ENCODE measurements at places on chromosomes 4 and X. TPM values are rescaled to one million over a fixed set of nuclear protein-coding genes. Genes with fewer than 3 reads are reported as not detected.
A peak's percentile ranks its signal among the peaks of the same experiment; 100 is the strongest.

DNA sequence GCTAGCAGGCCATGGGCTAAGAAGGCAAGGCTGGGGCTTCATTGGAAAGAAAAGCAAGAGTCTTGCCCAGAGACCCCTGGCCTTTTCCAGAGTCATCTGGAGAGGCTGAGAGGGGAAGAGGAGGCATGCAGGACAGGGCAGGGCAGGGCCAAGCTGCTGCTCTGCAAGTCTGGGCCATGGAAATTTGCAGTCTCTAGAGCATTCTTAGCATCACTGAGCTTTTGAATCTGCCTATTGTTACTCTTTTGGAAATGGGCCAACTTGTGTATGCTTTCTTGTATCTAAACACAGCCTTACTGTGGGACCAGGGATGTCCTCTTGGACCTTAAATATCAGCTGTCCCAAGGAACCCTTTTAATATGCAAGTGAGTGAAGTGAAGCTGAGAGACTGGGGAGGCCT, 560.5 kb downstream of the MID1IP1 start:
- H3K36me3 ChIP-seq, result no peaks in the 10 kb centered on the region
- H3K4me1 ChIP-seq, result no peaks in the 10 kb centered on the region
- no peak overlapping the region for H3K27ac ChIP-seq
- DNase-seq, result no peak
- peaks cover 6% of the 10 kb centered on the region for H3K27me3 ChIP-seq
- no peak overlapping the region for H3K4me3 ChIP-seq

- no peak overlapping the region for H3K27ac ChIP-seq
- peaks cover 15% of the 10 kb centered on the region for H3K4me1 ChIP-seq
- H3K36me3 ChIP-seq, result no peaks in the 10 kb centered on the region
- no peaks in the 10 kb centered on the region for H3K27me3 ChIP-seq
Measured at GRCh38 chr4:16202598-16202997, 23.7 kb downstream of the TAPT1 start.

MMAA gene
- total RNA-seq, result 9.1 TPM

HERC6 gene
- 1.0 TPM for total RNA-seq

DNA sequence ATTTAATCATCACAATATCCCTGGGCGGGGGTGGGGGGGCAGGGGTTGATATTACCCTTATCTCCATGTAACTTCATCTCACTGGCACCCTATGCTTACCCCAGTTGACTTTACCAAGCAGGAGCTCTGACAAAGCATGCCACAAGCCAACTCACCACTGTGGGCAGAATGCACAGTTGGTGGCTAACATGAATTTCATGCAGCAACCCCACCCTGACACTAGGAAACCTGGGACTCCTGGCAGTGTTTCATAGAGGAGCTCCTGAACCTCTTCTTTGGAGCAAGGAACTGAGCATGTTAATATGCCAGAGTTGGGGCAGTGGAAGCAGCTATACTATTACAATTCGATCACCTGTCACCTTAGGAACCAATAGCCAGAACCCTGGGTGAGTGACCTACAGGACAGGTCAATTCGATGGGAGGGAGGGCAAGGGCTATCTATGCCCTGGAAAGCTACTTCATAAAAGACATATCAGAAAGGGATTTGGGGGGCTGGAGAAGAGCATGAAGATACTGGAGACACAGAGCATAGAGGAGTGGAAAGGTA, 97.2 kb upstream of the ACSL4 start:
- no peak for DNase-seq
- no peak overlapping the region for H3K27ac ChIP-seq
- no peaks in the 10 kb centered on the region for H3K27me3 ChIP-seq
- H3K4me1 ChIP-seq, result peaks cover 15% of the 10 kb centered on the region
- no peaks in the 10 kb centered on the region for H3K36me3 ChIP-seq
- no peak overlapping the region for H3K4me3 ChIP-seq

CSAG3 gene
- total RNA-seq, result not detected

DNA sequence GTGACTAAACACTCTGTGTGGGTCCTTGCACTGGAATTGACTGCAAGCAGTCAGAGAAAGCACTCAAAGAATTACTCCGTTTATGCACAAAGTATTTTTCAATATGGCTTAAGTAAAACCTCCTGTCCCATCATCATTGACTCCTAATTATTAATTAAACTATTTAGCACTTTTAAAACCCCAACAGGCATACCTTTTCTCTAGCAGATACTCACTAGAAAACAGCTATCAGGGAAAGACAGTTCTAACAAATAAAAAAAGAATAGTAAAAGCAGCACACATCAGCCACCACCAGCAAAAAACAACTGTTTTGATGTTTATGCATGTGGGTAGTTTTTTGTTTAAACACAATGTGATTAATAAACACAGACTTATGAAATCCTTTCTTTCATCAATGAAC, 66.2 kb upstream of the GYPA start:
- no peaks in the 10 kb centered on the region for H3K4me1 ChIP-seq
- no peaks in the 10 kb centered on the region for H3K27me3 ChIP-seq
- no peak overlapping the region for H3K4me3 ChIP-seq
- H3K36me3 ChIP-seq, result no peaks in the 10 kb centered on the region

DNA sequence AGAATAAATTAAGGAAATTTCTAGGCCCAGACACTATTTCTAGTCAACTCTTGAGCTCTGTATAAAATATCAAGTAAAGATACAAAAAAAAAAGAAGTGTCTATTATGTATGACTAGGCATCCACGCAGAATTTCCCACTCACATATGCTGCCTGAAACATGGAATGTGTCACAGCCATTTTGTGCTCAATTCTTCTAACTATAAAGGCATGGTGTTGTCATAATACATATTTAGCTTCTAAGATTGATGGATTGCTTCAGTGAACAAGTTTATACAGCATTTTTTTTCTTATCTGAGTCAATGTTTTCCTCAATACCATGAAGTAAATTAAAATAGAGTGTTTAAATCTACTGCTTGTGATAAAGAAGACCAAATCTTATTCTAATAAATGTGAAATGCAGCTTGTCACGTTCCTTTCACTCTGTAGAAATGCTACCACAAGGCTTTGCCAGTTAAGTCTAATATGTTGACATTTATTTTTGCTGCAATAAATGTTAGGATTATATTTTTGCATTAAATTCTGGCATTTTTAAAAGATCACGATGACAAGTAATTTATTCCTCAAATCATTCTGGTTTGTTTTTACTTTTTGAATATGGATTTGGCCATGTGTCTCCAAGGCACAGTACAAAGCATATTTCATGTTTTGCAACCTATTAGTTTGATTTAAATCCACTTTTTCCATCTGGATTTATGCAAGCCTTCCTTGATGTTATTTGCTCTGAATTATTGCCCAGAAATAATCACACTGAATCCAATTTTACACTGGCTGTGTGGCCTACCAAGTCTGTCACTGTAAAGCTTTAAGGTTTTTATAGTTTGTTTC, 1829.0 kb upstream of the PCDH7 start:
- H3K27ac ChIP-seq, result no peak overlapping the region
- no peaks in the 10 kb centered on the region for H3K4me1 ChIP-seq
- H3K36me3 ChIP-seq, result no peaks in the 10 kb centered on the region
- H3K27me3 ChIP-seq, result no peaks in the 10 kb centered on the region
- H3K4me3 ChIP-seq, result no peak overlapping the region
- no peak for DNase-seq

DNA sequence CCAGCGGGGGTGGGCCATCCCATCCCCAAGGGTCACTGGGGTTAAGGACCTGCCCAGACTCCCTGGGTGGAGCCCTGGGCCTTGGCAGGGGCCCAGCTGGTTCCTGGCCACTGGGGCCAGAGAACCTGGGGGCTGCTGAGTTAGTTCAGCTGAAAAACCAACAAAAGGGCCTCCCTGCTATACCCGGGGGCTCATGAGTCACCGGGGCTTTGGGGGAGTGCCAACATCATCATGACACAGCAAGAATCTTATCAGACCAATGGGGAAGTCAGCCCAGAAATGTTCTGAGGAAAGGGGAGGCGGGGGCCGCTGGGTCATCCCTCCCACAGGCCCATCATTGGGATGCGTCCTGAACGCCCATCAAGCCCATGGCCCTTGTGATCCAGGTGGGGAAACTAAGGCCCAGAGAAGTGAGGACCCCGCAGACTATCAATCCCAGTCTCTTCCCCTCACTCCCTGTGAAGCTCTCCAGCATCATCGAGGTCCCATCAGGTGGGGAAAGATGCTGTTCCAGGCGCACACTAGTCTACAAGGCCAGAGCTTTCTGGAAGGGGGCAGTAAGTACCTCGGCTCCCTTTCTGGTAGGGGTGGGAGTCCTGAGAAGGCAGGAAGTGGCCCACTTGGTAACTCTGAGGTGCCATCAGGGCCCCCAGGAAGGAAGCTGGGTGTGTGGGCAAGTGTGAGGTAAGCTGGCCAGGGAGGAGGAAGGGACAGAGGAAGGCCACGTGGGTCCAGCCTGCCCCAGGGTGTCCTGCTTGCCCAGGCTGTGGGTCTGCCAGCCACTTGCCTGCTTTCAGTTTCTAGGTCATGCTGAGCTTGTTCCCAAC, 4.5 kb downstream of the G6PD start:
- no peak overlapping the region for H3K4me3 ChIP-seq
- DNase-seq, result no peak
- H3K4me1 ChIP-seq, result peaks cover 49% of the 10 kb centered on the region
- H3K27me3 ChIP-seq, result no peaks in the 10 kb centered on the region

SSX2B gene
- not detected for total RNA-seq

GRCh38 chr4:155609455-155610059, 57.1 kb upstream of the GUCY1A1 start:
- H3K27ac ChIP-seq, result peak overlapping the region; percentile 51
- H3K4me3 ChIP-seq, result no peak overlapping the region
- H3K27me3 ChIP-seq, result no peaks in the 10 kb centered on the region
- H3K4me1 ChIP-seq, result peaks cover 42% of the 10 kb centered on the region
- no peaks in the 10 kb centered on the region for H3K36me3 ChIP-seq

DNA sequence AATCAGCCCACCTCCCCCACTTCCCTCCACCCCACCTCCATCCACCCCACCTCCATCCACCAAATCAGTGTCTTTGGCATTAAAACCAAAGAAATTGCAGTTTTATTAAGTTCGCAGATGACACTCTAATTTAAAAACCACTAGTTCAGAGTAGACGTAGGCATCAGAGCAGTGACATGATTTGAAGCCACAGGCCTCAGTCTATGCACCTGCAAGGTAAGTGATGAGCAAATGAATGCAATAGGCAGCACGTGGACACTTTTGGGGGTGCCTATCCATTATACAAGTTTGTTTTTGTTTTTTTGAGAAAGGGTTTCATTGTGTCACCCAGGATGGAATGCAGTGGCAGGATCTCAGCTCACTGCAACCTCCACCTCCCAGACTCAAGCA, 88.0 kb upstream of the TRIM2 start:
- no peak for DNase-seq
- peak overlapping the region; percentile 94 for H3K27ac ChIP-seq
- no peaks in the 10 kb centered on the region for H3K36me3 ChIP-seq
- no peaks in the 10 kb centered on the region for H3K27me3 ChIP-seq
- peak overlapping the region; percentile 40 for H3K4me3 ChIP-seq
- peaks cover under 1% of the 10 kb centered on the region for H3K4me1 ChIP-seq

GRCh38 chr4:73194064-73194463, 64.5 kb downstream of the ANKRD17 start:
- no peaks in the 10 kb centered on the region for H3K27me3 ChIP-seq
- no peak overlapping the region for H3K4me3 ChIP-seq
- no peak for DNase-seq
- peak overlapping the region; percentile 17 for H3K27ac ChIP-seq
- no peaks in the 10 kb centered on the region for H3K36me3 ChIP-seq

DNA sequence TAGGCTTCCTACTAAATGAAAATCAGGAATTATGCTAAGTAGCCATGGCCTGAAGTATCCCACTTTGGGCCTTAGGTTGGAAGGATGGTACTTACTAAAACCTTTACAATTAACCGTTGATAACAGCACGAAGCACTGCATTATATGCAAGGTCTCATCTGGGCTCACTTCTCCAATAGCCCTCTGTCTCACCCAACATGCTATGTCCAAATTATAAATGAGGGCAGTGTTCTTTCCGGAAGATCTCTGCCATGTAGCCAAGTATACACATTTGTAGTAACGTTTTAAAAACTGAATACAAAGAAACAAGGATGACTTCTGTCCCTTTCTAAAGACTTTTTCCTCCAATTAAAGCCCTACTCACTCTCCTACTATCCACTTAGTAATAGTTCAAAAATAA, 51.6 kb downstream of the SCFD2 start:
- H3K36me3 ChIP-seq, result no peaks in the 10 kb centered on the region
- H3K27me3 ChIP-seq, result no peaks in the 10 kb centered on the region
- H3K27ac ChIP-seq, result no peak overlapping the region
- DNase-seq, result no peak

APLN gene
- total RNA-seq, result 1.3 TPM

GRCh38 chr4:575281-576141, 584 bp downstream of the TMEM271 start:
- peak; percentile 92 for DNase-seq
- no peaks in the 10 kb centered on the region for H3K36me3 ChIP-seq
- no peak overlapping the region for H3K27ac ChIP-seq
- peaks cover 55% of the 10 kb centered on the region for H3K27me3 ChIP-seq
- no peak overlapping the region for H3K4me3 ChIP-seq
- H3K4me1 ChIP-seq, result peaks cover 8% of the 10 kb centered on the region

FABP2 gene
- not detected for total RNA-seq

DNA sequence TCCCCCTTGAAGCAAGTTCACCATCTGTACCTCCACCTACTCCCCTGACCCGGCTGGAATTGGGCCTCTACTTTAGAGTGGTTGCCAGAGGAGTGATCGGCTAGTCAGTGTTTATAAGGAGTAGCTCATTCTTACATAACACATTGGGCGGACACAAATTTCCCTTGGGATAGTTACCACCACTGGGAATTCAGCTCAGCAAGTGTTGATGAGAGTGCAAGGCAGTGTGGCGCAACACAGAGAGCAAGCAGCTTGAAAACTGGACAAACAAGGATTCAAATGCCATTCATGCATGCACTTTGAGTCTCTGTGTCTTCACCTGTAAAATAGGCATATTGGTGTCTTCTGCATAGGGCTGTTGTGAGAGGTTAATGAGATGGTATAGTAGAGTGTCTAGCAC, 92.7 kb downstream of the STK32B start:
- H3K4me3 ChIP-seq, result no peak overlapping the region
- no peak for DNase-seq
- no peaks in the 10 kb centered on the region for H3K4me1 ChIP-seq
- peaks cover 8% of the 10 kb centered on the region for H3K36me3 ChIP-seq
- no peaks in the 10 kb centered on the region for H3K27me3 ChIP-seq
- H3K27ac ChIP-seq, result no peak overlapping the region

GRCh38 chr4:70874268-70875156, 27.7 kb upstream of the MOB1B start:
- peaks cover 4% of the 10 kb centered on the region for H3K4me1 ChIP-seq
- no peaks in the 10 kb centered on the region for H3K36me3 ChIP-seq
- no peaks in the 10 kb centered on the region for H3K27me3 ChIP-seq
- H3K27ac ChIP-seq, result no peak overlapping the region
- no peak for DNase-seq

- H3K36me3 ChIP-seq, result no peaks in the 10 kb centered on the region
- H3K4me3 ChIP-seq, result no peak overlapping the region
- H3K4me1 ChIP-seq, result peaks cover 7% of the 10 kb centered on the region
Measured at GRCh38 chr4:2458546-2459491, 10.1 kb upstream of the RNF4 start.
